ENCODE measurements at places on chromosomes 13 and 19.

GRCh38 chr13:36746051-36746450 is 72.2 kb downstream of the SERTM1 start:
- no peak for DNase-seq

- DNase-seq, result no peak
These were observed 86.8 kb downstream of the RAB20 start for GRCh38 chr13:110474713-110475112.

- DNase-seq, result no peak
These were observed 11.8 kb downstream of the VSTM2B start for GRCh38 chr19:29537601-29538000.

DNA sequence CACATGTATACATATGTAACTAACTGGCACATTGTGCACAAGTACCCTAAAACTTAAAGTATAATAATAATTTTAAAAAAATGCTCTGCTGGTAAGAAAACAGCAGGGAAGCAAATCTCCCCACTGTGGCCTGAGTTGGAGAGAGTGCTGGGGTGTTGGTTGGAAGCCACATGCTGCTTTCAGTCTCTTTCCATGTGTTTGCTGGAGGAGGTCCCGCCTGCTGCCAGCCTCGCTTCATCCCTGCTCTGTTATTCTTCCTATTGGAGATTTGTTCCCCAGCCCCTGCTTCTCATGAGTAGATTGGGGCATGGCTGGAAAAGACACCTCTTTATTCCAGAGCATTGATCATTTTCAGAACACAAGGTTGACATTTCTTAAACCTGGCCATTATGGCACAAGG is 230.5 kb downstream of the FGF9 start:
- DNase-seq, result no peak

GRCh38 chr13:23610966-23611491 is 40.8 kb downstream of the TNFRSF19 start:
- no peak for DNase-seq

DNA sequence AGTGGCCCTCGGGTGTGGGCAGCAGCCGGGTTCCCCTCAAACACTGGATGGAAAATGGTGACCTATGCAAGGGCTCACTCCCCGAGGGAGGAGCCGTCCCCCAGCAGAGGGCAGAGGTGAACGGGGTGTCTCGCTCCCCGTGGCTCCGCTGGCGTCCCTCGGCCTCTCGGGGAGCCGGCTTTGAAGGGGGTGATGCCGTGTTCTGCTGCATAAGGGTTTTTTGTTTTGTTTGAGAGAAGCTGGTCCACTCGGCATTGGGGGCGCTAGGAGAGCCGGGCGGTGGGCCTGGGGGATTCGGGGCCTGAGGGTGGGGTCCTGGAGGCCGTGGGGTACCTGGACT is 4.0 kb downstream of the EFNA2 start:
- no peak for DNase-seq

GRCh38 chr13:19606152-19606551 is 27.3 kb upstream of the MPHOSPH8 start:
- DNase-seq, result no peak

DNA sequence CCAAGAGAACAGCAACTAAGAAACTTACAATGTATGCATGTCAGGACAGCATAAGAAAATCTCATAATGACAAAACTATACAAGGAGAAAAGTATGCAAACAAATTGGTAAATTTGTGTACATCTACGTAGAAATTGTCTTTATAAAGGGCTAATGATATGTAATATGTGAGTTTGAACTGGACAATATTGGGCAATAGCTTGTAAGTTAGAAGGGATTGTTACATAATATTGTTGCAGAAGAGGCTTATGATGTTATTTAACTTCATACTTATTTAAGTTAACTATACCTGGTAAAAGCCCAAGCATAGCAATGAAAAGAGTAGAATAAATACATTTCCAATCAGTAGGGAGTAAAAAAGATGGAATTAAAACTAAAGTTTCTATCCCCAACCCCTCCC is 134.0 kb downstream of the MAB21L1 start:
- DNase-seq, result no peak

GRCh38 chr19:42126574-42126973 is 5.7 kb downstream of the POU2F2 start:
- no peak for DNase-seq

- peak; percentile 51 for DNase-seq
These were observed 361.8 kb downstream of the KCNRG start for GRCh38 chr13:50376895-50377575.

- DNase-seq, result peak; percentile 82
These were observed 15.9 kb downstream of the TICAM1 start for GRCh38 chr19:4815426-4816201.

- peak; percentile 87 for DNase-seq
These were observed 111.4 kb upstream of the SOX1 start for GRCh38 chr13:111955412-111956065.

DNA sequence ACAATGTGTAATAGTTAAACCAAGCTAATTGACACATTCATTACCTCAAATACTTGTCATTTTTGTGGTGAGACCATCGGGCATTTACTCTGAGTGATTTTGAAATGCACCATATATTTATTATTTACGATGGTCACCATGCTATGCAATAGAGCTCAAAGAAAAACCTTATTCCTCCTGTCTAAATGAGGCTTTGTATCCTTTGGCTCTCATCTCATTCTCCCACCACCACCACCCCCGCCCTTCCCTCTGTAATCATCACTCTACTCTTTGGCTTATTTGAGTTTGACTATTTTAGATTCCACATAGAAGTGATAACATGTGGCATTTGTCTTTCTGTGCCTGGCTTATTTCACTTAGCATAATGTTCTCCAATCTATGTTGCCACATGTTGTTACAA is 124.9 kb downstream of the CYSLTR2 start:
- DNase-seq, result no peak

DNA sequence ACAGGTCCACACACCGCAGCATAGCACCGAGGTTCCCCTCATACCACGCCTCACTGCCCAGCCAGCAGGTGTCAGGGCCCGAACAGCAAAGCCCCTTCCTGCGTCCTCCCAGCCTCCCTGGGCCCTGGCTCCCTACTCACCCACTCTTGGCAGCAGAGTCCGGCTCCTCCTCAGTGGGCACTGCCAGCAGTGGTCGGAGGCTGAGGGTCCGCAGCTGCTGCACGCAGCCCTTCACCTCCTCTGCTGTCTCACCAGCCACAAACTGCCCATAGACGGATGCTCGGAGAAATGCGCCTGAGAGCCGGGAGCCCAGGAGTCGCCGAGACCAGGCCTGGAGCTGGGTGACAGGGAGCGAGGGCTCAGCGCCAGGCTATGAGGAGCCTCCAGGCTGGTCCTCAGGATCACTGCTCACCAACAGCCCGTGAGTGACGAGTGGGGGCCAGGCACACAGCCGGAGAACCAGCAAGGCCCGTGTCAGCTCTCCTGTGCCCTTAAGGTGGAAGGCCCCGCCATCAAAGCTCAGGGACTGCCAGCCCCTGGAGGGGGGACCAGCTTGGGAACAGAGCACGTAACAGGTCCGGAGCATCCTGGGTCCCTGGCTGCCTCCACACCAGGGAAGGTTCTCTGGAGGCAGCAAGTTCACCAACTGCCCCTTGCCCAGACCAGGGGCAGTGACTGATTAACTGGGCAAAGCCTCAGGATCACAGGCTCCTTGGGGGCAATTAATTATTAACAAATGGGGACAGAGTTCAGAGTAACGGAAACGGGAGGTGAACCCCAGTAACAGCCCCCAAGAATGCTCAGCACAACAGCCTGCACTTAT is at the start of gene PRODH2:
TSS of gene PRODH2 (minus strand) at position 626 of the 823 bp plus-strand sequence. CDS start at position 586, 40 bp downstream.
- DNase-seq, result no peak

GRCh38 chr19:58009666-58010301 is 7.2 kb upstream of the ZNF606 start:
- peak; percentile 83 for DNase-seq

- DNase-seq, result no peak
These were observed 161.2 kb downstream of the IRS2 start for GRCh38 chr13:109625156-109625555.

DNA sequence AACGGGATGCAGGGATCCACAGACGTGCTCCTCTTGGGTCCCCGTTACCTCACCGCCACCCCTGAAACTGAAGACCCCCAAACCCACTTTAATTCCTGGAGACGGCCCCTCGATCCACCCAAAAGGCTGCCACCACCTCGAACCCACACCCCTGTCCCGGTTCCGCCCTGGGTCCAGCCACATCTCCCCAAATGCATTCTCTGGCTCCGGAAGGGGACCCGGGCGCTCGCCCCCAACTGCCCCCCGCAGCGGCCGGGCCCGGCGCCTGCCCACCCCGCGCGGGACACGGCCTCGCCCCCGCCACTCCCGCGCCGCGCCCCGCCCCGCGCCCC is 219 bp upstream of the FSTL3 start:
- DNase-seq, result no peak

DNA sequence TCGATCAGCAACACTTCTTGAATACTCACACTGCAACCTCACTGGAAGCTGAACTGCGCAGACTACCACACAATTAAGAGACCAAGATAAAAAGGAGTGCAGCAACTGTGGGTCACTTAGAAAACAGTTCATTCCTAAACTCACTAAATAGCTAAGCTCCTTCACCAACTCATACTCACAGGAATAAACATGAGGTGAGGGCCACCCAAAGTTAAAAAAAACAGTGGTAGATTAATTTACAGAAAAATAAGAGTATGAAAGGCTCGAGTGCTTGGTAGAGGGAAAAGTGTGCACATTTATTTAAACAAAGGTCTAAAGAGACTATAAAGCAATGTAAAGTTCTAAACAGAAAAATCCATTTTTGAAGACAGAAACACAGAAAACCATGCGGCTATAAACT is 7.6 kb downstream of the ANKRD10 start:
- no peak for DNase-seq

GRCh38 chr19:19510432-19510831 is 4.9 kb downstream of the TSSK6 start:
- no peak for DNase-seq

DNA sequence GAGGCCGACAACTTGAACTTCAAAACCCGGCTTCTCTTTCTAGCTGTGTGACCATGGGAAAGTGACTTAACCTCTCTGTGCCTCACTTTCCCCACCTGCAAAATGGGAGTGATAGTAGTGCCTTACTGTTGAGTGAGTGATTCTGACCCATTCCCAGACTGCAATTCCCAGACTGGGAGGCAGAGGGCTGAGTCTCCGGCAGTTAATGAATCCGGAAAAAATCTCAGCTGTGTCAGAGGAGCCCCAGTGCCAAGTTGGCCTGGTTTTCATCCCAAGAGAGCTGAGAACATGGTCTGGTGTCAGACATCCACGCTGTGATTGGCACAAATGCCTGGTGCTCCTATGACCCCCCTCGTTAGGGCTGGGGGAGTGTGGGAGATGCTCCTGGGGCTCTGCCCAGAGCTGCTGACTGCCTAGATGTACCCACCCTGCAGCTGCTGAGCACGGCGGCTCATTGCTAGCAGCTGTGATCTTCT is 50.0 kb downstream of the PIN1 start:
- DNase-seq, result no peak

- peak; percentile 92 for DNase-seq
These were observed 33.0 kb downstream of the LYL1 start for GRCh38 chr19:13069415-13070359.

- DNase-seq, result no peak
These were observed 205.5 kb downstream of the EFNB2 start for GRCh38 chr13:106329941-106330340.

DNA sequence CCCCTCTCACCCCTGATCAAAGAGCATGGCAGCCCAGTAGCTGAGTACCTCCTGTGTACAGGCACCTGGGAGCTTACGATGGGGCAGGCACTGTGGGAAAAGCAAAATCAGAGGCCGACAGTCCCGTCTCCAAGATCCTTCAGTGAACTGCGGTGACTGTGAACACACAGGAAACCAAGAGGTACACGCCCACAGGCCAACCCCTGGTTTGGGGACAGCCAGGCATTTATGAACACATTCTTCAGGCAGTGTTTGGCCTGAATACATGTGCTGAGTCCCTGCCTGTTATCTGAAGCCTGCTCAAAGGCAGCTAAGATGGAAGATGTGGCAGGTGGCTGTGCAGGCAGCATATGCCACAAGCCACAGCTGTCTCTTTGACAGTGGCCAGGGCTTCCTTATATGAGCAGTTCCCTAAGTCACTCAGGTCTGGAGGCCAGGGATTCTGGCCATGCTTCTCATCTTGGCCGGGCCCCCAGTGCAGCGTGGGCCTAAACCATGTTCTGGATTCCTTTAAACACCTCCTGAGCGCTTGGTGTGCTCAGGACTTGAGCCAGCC is 123.6 kb downstream of the UQCRFS1 start:
- no peak for DNase-seq

GRCh38 chr13:110070511-110071120 is 236.3 kb downstream of the COL4A1 start:
- DNase-seq, result no peak

- no peak for DNase-seq
These were observed 2.5 kb downstream of the GRTP1 start for GRCh38 chr13:113361406-113361805.

GRCh38 chr13:48506092-48506701 is 26.7 kb downstream of the RCBTB2 start:
- peak; percentile 89 for DNase-seq

DNA sequence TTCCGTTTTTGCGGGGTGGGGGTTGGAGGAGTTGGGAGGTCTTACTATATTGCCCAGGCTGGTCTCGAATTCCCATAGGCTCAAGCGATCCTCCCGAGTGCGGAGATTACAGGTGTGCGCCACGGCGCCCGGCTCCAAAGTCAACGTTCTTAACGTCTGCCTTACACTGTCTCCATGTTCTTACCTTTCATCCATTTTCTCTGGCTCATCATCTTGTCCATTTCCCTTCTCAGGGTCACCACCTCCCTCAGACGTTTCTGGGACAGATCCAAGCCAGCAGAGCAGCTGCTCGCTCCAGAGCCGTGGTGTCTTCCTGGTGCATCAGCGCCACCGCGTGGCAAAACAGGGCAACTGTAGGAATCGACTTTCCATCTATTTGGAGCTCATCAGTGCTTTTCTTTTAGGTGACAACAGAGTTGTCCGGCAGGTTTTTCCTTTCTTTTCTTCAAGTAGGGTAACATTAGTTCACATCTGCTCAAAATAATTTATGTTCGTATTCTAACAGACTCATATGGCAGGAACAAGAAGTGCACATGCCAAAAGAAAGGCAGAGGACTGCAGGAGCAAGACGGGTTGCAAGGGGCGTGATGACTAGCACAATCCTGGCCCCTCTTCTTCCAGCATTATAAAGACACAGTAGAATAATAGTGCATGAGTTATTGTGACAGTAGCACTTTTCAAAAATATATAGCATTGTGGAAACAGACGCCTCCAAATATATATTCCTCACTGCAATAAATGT is 103.1 kb upstream of the ABCC4 start:
- peak; percentile 78 for DNase-seq

- DNase-seq, result peak; percentile 22
These were observed 394.3 kb downstream of the FOXO1 start for GRCh38 chr13:40271931-40272775.

GRCh38 chr13:100541897-100542825 is 46.4 kb downstream of the GGACT start:
- DNase-seq, result no peak

GRCh38 chr19:30656520-30657100 is 284.4 kb downstream of the ZNF536 start:
- no peak for DNase-seq

GRCh38 chr19:45953676-45954075 is 20.0 kb downstream of the NOVA2 start:
- no peak for DNase-seq

GRCh38 chr19:14405380-14405757 is 13.8 kb downstream of the DDX39A start:
- DNase-seq, result no peak

- DNase-seq, result no peak
These were observed 23.4 kb downstream of the RASL11A start for GRCh38 chr13:27293873-27294515.

- DNase-seq, result peak; percentile 5
These were observed 49.8 kb downstream of the CBY2 start for GRCh38 chr13:45751885-45752284.

Measured in NCI-H146 (cell line).